ENCODE measurements at places on chromosomes 2 and 18.
A peak's percentile ranks its signal among the peaks of the same experiment; 100 is the strongest.

DNA sequence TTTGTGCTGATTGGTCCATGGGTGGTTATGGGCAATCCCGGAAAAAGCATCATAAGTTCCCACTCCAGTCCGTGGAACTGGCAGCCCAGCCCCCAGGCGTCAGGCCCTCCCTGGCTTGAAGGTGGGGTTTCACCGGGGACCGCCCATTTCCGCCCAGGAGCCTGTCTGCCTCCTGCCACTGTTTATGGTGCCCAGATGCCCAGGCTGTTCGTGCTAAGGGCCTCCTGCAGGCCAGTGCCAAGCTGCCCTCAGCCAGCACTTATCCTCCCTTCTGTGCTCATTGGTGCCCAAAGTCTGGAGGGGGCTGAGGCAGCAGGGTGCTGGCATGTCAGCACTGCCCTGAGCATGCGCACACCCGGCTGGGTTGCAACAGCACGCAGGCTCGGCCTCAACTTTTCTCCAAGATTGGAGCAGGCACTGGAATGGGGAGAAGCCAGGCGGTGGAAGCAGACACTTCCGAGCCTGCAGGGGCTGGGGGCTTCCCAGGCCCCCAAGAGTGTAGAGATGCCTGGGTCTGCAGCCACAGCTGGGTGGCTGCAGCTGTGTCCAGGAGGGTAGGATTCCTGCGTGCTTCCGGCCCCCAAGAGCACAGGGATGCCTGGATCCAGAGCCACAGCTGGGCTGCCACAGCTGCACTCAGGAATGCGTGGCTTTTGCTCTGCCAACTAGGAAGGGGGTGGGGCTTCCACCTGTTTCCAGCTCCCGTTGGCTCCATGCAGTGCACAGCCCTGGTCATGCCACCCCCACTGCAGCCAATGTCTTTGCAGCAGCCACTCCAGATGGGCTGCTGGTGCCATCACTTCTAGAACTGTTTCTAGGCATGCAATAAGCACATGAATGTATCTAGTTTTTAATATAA, 74.0 kb downstream of the AGPS start:
- DNase-seq: no peak

DNA sequence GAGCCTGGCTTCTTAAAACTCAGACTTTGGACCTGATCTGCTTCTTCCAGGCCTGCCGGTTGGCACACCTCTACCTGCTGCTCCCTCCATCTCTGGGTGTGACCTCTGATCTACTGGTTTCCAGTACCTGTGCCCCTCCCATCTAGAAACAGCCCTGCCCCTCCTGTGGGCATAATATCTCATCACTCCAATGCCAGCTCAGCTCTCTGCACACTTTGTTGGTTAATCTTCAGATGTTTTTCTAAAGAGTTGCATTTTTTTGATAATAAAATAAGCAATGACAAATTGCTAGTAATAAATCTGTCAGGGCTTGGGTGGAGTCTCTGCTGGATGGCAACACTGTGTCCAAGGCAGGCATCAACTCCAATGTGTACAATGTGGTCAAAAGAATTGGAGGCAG, 89.6 kb upstream of the PPP1CB start:
- no peak for DNase-seq

- no peak for DNase-seq
These were observed 39.6 kb downstream of the PAX8 start for GRCh38 chr2:113238871-113239839.

DNA sequence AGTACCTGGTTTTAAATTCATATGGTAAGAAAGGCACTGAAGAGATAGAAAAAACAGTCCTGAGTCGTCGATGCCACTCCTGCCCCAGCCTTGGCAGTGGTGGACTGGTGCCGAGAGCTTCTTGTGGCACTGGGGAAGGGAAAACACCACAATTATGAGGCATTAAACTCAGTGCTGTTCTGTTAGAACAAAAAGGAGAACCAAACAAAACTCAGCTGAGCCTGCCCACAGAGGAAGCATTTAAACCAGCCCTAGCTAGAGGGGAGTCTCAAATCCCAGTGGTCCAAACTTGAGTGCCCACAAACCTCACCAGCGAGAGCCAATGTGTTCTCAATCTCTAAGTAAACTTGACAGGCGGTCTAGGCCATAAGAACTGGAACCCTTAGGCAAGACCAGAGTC, 1254.5 kb upstream of the FAM98A start:
- DNase-seq: no peak

DNA sequence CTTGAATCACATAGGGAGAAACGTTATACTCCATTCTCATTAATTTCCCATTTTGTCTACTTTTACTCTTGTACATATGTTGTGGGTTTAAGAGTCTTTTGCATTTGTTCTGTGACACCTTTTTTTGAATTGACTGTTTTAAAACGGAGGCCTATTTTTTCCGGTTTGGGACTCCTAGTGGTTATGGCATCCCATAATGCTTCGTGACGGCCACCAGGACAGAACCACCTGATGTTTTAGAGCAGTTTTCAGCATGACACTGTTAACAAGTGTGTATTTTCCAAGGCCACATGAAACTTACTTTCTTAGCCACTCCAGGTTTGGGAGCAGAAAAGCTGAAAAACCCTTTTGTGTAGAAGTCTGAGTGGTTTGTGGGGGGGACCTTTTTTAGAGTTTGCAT, 8.4 kb downstream of the SOX11 start:
- DNase-seq: no peak

GRCh38 chr18:29430416-29430815, 1253.5 kb upstream of the CDH2 start:
- DNase-seq: no peak

GRCh38 chr18:28331551-28331950, 154.6 kb upstream of the CDH2 start:
- no peak for DNase-seq

- DNase-seq: peak; percentile 85
These were observed 4.2 kb upstream of the POU3F3 start for GRCh38 chr2:104849618-104850141.

DNA sequence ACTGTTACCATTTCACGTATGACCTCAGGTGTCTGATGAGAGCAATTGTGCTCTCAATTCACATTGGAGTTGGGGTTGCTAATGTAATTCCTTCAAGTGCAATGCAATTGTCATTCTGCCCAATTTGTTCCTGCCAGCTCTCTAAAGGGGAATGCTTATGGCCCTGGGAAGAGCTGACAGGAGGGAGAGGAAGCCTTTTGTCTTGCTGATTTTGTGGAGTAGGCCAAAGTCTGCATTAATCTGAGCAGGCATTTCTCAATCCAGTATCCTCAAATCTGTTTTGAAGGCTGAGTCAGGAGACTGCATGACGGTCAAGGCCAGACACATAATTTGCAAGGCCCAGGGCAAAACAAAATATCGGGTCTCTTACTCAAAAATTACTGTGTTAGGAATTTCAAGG, 326.4 kb upstream of the SPHKAP start:
- no peak for DNase-seq

DNA sequence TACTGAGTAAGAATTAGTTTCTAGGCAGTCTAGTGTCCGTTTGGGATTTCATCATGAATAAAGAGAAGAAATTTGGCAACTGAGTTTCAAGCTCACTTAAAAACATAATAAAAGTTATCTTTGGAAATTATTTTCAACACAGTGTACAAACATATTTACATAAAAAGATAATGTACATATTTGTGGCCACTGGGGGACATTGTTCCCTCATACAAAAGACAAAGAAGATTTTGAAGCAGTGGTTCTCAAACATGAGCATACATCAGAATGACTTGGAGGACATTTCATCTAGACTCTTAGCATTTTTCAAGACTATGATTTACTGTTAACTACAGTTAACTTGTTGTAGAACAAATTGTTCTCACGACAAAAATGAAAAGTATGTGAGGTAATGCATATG, 15.7 kb upstream of the TTC21B start:
- no peak for DNase-seq

DNA sequence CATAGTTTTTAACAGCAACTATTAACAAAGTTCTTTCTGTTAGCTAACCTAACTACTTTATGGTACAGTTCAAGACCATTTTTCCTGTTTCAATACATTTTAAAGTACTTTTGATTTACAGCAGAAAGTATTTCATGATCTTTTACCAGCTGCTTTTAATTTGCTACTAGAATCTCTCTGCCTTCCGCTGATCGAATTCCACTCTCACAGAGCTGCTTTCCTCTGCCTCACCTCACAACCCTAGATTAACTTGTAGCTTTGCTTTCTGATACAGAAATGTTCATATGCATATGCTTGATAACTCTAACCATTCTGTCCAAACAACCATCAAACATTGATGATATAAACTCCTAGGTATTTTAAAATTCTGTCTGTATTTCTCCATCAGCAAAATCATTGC, 463.2 kb upstream of the ZEB2 start:
- no peak for DNase-seq

DNA sequence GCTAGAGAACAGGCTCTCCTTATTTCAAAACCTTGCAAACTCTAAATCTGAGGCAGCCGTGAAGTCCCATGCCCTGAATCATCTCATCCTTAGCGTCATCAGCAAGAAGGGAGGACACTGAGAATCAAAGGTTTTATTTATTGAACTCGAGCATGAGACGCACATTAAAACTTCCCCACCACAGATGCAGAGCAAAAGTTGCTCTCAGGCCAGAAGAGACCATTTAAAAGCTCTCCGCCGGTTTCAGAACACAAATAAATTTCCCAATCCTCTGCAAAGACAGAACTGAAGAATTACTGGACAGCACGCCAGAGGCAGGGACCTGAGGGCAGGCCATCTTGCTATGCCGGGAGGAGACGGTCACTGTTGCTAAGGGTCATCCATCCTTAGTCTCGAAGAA, 1.3 kb downstream of the AMMECR1L start:
- no peak for DNase-seq

DNA sequence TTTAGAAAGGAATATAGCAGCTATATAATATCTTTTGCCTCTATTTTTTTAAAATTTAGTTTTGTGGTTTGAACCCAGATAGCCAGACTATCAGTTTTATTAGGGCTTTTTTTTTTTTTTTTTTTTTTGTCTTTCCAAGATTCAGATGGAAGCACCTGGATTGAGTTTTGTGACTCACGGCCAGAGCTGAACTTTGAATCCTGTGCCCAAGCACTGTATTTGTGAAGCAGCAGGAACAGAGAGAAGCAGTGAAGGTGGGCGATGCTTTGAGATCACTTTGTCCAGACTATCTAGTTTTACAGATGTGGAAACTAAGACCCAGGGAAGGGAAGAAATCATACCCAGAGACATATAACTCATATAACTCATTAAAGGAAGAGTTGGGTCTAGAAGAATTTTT, 33.9 kb downstream of the RPL37A start:
- DNase-seq: no peak

DNA sequence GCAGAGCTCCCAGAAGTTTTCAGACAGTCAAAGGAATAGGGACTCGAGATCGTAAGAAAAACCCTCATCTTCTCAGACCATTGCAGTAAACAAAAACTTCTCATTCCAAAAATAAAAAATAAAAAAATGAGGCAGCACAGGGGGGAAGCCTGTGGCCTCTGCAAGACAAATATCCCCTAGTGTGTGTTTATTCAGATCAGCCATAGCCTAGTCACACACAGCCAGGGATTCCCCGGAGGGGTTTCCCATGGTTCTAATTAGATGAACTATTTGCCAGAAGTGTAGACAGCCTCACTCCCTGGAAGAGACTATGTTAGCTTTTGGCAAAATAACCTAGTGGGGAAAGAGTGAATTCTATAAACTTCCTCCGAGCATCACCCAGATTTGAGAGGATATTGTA, 122.9 kb upstream of the KLF7 start:
- DNase-seq: no peak

DNA sequence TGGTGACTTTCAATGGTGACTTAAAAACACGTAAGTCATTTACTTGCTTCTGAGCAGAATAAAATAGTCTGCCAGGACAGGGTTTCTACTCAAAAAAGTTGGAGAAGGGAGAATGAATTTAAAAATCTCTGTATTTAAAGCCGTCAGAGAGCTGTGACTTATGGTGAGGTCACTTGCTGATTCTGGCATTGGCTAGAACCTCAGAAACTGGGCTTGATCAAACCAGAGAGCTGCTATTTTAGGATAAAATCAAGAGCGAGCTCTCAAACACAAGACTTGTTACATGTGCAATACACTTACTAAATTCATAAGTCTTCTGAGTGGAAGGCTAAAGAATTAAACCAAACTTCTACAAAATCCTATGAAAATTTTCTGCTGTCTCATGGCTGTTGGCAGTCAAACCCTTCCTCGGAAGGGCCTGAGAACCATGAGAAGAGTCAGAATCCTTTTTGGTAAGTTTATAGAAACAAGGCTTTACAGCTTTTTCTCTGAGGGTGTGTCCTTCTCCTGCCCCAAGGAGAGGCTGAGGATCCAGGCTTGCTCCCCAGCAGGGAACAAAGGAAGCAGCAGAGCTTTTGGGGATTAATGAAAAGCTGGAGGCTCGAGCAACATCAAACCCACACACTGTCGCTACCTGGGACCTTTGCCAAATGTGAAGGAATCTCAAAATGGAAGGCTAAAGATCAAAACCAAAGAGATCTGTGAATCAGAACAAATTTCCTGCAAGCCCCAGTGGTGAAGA, 816.4 kb downstream of the SOCS6 start:
- no peak for DNase-seq

- DNase-seq: no peak
These were observed 63.8 kb downstream of the ACTR2 start for GRCh38 chr2:65291216-65292105.

GRCh38 chr18:9854801-9855676, 30.7 kb upstream of the TXNDC2 start:
- no peak for DNase-seq

GRCh38 chr2:30261695-30262211, 30.4 kb downstream of the LBH start:
- DNase-seq: no peak

GRCh38 chr2:114192362-114192761, 250.1 kb upstream of the DPP10 start:
- no peak for DNase-seq

DNA sequence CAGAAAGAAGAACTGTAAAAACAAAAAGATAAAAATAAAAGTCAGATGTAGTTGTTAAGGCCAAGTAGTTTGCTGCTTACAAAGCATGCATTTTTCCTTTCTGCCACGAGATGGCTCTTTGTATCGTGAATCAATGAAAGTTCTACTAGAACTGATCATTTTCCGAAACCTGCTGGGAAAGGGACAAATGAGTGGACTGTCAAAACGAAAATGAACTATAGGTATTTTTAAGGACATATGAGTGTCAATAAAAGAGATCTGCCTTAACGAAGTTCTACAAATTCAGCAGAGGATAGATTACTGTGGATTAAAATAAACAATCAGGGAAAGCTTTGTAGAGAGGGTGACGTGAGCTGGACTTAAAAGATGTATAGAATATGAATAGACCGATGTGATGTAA, 15.0 kb upstream of the ELOA2 start:
- no peak for DNase-seq

- no peak for DNase-seq
These were observed 77.0 kb upstream of the UBXN4 start for GRCh38 chr2:135664623-135665068.

GRCh38 chr2:219281588-219281987, 2.4 kb downstream of the DNAJB2 start:
- peak; percentile 25 for DNase-seq

- no peak for DNase-seq
These were observed 362.3 kb upstream of the KCNJ3 start for GRCh38 chr2:154336201-154336600.
